ENCODE measurements at places on chromosomes 5 and 9.

DNA sequence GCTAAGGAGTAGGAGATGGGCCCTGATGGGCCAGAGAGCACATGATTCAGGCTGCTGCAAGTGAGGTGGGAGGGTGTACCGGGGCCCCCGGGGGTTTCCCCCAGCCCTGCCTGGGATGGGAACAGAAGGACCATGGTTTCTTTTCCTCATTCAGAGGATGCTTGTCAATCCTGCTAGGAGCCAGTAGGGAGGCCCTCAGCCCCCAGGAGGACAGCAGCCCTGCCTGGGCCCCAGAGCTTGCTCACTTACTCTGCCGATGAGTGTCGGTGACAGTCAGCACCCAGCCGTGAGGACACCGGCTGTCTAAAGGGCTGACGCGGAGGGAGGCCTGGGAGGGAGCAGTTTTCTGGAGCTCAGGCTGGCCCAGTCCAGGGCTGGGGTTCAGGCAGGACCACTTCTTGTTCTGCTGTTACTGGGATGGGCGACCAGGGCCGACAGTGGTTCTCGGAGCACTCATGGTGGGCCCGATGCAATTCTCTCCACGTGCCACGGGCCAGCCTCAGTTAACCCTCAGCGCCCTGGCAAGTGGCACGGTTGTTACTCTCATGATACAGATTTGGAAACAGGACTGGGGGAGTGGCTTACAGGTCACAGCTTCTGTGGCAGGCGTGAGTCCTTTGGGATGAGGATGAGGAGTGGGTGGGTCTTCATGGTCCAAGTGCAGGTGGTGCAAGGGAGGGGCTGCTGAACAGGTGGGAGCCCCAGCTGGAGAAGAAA, 1.8 kb downstream of the ARRDC1 start:
- no peak for DNase-seq

DNA sequence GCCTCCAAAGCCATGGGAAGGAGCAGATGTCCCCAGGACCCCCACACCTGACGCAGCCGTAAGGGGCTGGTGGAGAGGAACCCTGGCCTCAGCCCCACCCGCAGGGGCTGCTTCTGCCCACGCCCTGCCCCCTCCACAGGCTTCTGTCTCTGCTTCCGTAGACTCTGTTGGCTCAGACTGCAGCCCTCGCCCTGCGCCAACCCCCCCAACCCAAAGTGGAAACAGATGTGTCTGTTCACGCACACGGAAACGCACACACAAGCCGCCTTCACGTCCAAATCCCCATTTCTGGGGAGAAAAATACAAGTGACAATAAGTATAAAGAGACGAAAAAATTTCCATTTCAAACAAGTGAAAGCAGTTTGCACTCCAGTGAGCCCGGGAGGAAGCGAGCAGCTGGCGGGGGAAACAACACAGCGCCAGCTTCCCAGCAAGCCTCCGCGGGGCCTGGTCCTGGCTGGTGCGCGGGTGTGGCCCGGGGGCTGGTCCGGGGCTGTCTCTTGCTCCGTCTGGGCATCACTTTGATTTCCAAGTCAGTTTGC, 32.6 kb upstream of the RXRA start:
- DNase-seq = no peak

DNA sequence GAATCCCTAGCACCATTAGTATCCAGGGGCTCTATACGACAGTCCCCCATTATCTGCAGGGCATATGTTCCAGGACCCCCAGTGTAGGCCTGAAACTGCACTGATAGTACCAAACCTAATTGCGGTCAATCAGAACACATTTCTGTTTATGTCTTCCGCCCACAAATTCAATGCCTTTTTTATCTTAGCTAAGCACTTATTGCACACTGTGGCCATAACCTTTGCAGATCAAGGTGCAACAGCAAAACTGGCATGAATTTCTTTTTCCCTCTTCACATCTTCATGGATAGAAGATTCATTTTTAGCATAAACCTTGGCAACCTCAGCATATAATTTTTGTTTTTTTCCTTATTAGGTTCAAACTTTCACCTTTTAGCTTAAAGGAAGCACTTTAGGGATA, 361.1 kb downstream of the DEPDC1B start:
- DNase-seq = no peak

- DNase-seq = no peak
Observed at GRCh38 chr5:126492939-126493338, 69.7 kb downstream of the GRAMD2B start.

GRCh38 chr9:69919461-69920061, 98.9 kb downstream of the CFAP95 start:
- DNase-seq = no peak

GRCh38 chr9:3828495-3828894, 302.7 kb upstream of the RFX3 start:
- no peak for DNase-seq

GRCh38 chr5:154722936-154723335, 32.2 kb upstream of the LARP1 start:
- DNase-seq = no peak

GRCh38 chr5:166671811-166672210, 1619.6 kb upstream of the WWC1 start:
- DNase-seq = no peak

DNA sequence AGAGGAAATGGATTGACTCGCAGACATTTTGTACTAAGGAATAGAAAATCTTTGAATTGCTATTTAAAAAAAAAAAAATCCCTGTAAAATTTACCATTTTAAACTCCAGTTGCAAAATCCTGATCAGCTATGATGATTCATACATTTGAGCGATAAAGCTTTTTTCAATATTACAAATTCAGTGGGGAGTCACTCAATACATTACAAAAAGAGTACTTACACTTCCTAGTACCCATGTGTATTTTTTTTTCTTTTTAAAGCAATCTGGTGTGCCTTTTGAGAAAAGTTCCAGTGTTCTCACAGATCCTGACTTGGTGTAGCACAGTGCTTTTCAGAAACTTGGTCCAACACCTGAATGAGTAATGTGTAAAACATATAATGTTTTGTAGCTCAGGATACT, 54.3 kb downstream of the PIK3R1 start:
- DNase-seq = no peak

- DNase-seq = no peak
Observed at GRCh38 chr9:80072451-80072850, 500.7 kb downstream of the TLE4 start.

GRCh38 chr5:143889986-143890385, 78.0 kb downstream of the HMHB1 start:
- DNase-seq = no peak

DNA sequence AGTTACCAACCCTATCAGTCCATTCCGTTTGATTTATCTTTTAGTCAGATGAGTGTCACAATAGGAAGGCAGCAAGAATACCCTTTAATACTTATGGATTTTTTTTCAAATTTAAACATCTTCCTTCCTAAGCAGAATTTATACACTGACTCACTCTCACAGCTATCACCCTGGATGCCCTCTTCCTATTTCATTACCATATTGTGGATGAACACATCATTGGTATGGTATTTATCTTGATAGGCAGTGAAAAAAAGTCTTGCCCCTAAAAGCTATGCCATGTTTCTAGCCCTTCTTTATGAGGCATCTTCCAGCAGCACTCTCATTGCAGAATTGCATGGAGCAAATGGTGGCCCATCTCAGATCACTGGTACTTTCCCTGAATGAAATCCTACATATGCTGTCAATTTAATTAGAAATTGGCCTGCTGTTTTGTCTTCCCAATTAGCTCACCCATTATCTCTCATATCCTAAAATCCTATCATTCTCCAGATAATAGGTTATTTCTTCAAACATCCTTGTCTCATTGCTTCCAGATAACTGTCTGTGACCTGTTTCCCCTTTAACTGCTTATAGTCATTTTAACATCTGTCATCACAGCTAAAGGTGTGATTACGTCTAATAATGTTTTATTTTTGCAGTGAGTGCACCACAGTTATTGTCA, 433.5 kb upstream of the POU5F2 start:
- DNase-seq = no peak

DNA sequence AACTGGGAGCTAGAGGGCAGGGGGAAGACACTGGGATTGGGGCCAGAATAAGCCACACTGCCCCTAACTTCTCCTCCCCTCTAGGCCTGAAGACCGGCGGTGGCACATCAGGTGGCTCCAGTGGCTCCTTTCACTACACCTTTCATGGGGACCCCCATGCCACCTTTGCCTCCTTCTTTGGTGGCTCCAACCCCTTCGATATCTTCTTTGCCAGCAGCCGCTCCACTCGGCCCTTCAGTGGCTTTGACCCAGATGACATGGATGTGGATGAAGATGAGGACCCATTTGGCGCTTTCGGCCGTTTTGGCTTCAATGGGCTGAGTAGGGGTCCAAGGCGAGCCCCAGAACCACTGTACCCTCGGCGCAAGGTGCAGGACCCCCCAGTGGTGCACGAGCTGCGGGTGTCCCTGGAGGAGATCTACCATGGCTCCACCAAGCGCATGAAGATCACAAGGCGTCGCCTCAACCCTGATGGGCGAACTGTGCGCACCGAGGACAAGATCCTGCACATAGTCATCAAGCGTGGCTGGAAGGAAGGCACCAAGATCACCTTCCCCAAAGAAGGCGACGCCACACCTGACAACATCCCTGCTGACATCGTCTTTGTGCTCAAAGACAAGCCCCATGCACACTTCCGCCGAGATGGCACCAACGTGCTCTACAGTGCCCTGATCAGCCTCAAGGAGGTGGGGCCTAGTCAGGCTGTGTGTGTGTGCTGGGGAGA, 6.8 kb downstream of the DNAJB5 start:
- no peak for DNase-seq

- DNase-seq = no peak
Observed at GRCh38 chr5:121949885-121950284, 11.9 kb upstream of the SRFBP1 start.

GRCh38 chr9:33287087-33287490, 3.2 kb upstream of the NFX1 start:
- DNase-seq = no peak

- no peak for DNase-seq
Observed at GRCh38 chr5:157473383-157474320, 13.6 kb downstream of the NIPAL4 start.

- no peak for DNase-seq
Observed at GRCh38 chr5:120415985-120416384, 48.1 kb upstream of the PRR16 start.

GRCh38 chr9:88235615-88236014, 97.3 kb upstream of the SPATA31C2 start:
- DNase-seq = no peak

DNA sequence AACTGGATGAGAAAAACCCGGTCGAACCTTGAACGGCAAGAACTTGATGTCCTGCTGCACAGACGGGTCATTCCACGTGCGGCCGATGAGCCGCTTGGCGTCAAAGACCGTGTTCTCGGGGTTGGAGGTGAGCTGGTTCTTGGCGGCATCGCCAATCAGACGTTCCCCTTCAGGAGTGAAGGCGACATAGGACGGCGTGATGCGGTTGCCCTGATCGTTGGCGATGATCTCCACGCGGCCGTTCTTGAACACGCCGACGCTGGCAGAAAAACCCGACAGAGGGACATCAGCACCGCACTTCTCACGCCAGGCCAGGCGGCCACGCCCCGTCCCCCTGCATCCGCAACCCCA, 519 bp downstream of the HSPA5 start:
- no peak for DNase-seq

- DNase-seq = no peak
Observed at GRCh38 chr5:179912386-179912785, 4.7 kb upstream of the TBC1D9B start.

- DNase-seq = no peak
Observed at GRCh38 chr5:149917073-149917676, 27.4 kb downstream of the PDE6A start.

GRCh38 chr5:143033535-143034250, 263.5 kb downstream of the ARHGAP26 start:
- no peak for DNase-seq

DNA sequence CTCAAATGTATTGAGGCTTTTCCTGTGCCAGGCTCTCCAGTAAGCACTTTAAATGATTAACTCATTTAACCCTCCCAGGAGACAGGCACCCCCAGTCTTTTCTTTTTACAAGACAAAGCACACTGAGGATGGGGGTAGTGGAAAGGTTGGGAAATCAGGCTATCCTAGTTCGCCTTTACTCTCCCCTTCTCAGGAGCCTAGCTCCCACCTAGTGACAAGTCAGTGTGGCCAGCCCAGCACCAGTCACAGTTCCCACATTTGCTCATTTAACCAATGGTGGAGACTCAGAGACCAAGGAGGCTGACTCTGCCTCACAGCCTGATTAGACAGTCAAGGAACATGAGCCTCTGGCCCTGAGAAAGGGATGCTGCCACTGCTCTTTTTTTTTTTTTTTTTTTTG, 3.5 kb downstream of the ALDH7A1 start:
- no peak for DNase-seq

DNA sequence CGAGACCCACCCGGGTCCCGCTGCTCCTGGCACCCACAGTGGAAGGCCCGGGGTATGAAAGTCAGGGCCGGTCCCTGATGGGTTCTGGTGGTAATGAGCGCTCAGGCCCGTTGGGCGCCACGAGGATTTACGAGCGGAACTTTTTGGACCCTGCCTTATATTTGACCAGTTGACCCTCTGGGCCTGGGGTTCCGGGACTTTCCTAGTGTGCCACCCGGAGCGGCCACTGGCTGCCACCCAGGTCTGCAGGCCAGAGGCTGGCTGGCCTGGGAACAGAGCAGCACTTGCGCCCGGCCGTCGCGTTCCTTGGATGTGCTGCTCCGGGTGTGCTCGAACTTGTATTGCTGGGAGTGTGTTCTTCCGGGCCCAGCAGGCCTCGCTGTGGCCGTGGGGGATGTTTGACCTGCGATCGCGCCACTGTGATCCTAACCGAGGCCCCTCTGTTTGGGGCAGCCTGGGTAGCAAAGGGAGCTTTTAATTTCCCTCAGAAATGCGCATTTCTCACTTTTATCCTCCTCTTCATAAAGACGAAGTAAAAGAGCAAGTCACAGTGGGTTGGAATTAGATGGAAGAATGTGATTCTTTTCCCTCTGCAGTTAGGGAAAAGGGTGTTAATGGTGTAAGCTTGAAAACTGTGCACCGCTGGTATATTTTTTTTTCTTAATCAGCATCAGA, 1.2 kb downstream of the F2RL1 start:
- DNase-seq = no peak

GRCh38 chr9:119121899-119122298, 247.3 kb downstream of the BRINP1 start:
- DNase-seq = no peak

- DNase-seq = no peak
Observed at GRCh38 chr9:85349046-85349445, 392.7 kb downstream of the AGTPBP1 start.

DNA sequence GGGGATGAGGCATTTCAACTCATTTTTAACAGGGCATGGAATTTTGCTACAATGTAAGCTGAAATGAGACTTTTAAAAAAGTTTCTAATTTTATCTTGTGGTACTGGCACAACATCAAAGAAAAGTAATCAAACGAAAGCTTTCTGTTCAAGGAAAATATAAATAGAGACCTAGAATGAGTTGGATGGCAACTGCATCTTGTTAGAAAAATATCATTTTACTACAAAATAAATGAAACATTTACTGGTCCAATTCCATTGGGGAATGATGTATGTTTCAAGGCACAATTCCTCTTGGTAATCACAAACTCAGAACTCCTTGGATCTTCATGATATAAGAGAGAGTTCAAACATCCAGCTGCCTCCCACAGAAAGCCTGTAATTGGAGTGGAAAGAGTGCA, 102.8 kb downstream of the HMHB1 start:
- no peak for DNase-seq

- peak; percentile 80 for DNase-seq
Observed at GRCh38 chr9:113657765-113658544, 194.4 kb downstream of the RGS3 start.

GRCh38 chr5:56656846-56657726, 158.3 kb upstream of the MAP3K1 start:
- no peak for DNase-seq

Measured in stimulated activated CD4-positive, alpha-beta T cell treated with anti-CD3 and anti-CD28 coated beads, Interleukin-4, amount 100 ng/mL, for 1 hour (primary cell).